Hepatic stellate cell (primary cell): ENCODE measurements at places on chromosomes 13 and 19.

DNA sequence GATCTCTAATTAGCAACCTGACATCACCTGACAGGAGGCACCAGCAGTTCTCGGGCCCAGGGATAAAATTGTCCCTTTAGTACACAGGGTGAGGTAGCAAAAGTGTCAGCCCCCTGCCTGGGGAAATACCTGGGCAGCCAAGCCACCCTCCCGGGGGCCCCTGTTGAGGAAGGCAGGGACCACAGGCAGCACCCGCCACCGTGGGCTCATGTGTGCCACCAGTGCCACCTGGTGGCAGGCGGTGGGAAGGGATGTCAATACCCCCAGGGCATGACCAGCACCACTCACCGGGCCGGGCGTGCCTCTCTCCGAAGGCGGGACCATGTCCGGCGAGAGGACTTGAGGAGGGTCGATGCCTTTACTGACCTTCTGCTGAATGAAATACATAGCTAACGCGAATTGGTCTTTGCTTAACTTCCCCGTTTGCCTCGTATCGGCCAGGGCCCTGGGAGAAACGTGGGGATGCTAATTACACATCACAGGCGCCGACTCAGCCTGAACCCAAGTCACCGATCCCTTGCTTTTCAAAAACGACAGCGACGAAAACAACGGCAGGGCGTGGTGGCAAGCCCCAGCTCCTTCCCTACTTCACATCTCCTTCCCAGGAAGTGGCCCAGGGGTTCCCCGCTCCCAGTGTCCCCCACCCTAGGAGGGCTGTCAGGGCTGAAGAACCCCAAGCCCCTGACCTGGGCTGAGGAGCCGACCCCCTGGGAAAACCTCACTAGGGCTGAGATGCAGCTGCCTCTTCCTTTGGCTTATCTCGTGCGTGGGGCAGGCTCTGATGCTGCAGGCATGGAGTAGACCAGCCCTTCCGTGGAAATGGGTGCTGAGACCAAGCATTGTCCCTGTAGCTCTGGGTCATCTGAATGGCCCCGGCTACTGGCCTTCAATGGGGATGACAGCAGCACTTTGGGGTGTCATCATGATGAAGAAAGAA is 53.8 kb downstream of the EPS15L1 start:
- DNase-seq: peak; percentile 88

DNA sequence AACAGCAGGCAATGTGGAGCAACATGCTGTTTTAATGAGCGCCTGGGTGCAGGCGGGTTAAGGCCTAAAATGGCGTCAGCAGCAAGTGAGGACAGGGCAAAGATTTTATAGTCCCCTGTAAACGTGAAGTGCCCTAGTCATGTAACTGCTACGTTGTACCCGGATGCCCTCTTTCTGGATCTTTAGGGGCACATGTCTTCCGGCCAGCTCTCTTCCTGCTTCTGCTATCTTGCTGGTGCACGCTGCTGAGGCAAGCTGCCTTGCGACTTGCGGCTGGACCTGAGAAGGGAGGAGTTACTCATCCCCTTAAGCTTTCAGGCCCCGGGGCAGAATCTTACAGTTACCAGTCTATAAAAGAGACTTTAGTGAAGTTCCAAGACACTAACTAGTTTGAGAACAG is 303.6 kb upstream of the DACH1 start:
- DNase-seq: no peak

DNA sequence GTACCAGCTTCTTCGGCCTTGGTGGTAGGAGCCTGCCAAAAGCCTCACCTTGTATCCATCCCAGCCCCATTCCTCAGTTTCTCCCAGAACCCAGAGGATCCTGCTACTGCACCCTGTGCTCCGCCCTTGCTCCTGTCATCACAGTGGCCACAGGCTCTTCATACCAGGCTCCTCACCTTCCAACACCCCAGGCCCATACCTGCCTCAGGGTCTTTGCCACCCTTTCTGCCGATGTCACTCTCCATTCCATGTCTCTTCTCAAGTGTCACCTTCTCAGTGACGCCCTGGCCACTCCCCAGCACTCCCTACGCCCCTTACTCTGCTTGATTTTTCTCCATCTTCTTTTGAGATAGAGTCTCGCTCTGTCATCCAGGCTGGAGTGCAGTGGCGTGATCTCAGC is 2.0 kb upstream of the SRRM5 start:
- no peak for DNase-seq

- DNase-seq: no peak
These were observed 15.9 kb upstream of the C13orf46 start for GRCh38 chr13:113989585-113990300.

GRCh38 chr13:20475927-20476691 is 49.5 kb downstream of the CRYL1 start:
- no peak for DNase-seq

DNA sequence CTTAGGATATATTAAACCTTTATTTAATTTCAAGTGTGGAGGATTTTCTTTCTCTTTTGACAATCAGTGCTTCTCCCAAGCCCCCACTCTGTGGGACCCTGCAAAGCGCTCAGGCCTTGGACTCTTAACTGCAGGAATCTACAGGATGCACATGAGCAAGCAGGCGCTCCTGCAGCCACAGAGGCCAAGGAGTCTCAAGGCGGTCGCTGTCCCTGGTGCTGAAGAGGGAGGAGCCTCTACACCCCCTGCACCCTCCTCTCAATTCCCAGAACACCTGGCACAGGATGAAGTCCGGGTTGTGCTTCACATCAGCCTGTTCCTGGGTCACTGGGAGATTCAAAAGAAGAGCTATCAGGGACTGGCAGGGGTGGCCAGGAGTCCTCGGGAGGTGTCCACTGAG is 13.5 kb downstream of the OR10H4 start:
- no peak for DNase-seq

- DNase-seq: no peak
These were observed 174.4 kb downstream of the SLC7A1 start for GRCh38 chr13:29421118-29421517.

DNA sequence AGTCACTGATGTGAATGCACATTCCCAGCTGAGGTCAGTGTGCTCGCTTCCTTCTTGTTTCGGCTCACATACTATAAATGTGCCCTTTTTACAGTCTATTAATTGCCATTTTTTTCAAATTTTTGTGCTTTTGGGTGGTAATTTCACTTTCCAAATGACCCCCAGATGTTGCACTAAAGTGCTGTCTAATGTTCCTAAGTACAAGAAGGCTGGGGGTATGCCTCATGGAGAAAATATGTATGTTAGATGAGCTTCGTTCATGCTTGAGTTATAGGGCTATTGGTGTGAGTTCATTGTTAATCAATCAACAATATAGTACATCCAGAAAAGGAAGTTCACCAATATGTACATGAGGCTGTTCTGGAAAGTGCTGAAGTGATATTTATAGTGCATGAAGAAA is 84.7 kb downstream of the KL start:
- no peak for DNase-seq

DNA sequence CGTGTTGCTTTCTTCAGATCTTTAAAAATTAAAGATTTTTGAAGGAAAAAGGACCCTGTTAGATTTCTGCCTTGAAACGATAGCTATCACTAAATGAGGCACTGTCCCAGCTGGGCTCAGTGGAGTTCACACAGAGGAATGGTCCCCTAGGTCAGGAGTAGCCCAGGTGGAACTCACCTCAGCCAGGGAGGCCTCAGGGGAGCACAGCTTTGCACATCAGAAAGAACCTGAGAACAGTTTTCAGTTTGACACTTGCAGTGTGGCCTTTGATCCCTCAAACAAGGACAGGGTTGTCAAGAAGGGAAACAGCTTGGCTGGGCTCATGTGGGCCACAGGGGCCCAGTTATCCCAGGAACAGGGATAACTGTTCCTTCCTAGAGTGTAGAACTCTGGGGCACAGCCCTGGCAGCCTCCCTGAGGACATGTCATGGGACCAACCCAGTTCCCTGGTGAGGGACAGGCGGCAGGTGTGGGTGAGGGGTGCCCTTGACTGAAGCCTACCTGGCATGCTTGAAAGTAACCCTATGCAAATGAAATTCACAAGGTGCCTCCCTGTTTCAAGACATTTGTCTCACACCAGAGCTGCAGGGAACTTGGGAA is 59.4 kb downstream of the CHST8 start:
- DNase-seq: no peak

GRCh38 chr13:34749046-34749445 is 193.0 kb upstream of the NBEA start:
- no peak for DNase-seq
